Occipital lobe (tissue), 3 donors: ENCODE measurements at places on chromosomes 12 and 14.

DNA sequence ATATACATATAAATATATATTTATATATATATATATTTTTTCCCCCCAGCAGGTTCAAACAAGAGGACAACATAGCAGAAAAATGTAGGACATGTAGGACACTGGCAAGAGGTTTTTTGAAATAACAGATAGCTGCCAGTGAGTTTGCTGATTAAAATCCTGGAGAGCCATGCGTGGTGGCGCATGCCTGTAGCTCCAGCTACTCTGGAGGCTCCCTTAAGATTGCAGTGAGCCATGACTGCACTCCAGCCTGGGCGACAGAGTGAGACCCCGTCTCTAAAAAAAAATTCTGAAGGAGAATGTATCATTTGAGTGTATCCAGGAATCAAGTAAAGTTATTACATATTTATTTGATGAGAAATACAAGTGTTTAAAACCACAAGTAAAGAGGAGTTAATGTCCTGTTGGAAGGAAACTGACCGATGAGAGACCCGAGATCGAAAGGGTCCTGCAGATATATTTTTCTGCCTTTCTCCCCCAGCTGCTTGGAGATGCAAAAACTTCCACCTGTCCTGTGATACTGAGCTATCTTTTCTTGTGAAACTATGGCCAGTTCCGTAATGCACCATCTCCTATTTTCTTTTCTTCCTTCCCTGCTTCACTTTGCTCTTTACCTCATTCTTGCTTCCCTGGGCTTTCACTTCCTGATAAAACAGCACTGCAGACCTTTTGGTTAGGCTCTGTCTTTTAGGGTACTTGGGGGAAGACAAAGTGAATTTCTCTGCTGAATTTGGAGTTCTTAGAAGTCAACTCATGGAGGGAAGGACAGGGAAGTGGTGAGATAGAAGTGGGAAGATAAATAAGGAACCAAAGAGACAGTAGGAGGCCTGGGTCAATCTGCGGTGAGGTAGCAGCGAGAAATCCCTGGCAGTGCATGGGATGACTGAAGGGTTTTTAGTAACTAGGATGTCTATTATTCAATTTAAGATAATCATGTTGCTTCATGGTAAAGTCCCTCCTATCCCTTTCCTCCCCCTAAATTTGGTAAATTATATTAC is 41.2 kb upstream of the SLC2A13 start:
- DNase-seq: no peak

DNA sequence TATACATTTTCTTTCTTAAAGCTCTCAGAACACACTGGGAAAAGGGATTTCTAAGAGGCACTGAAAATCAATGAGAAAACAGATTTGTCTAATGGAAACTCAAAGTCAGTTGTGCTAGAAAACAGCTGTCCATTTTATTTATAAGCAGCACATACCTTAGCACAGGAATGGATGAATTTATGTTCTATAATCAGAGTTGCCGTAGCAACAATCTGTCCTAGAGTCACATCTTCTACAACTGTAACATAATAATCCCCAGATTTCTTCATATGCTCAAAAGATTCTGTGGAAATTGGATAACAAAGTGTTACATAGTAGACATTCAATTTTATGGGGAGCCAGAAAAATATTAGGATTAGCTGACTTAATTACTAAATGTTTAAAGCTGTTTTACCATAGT is 9.8 kb downstream of the GNPNAT1 start:
- DNase-seq: no peak

- no peak for DNase-seq
Observed at GRCh38 chr12:5718680-5719079, 226.4 kb downstream of the ANO2 start.

GRCh38 chr12:55974308-55974730 is 441 bp downstream of the RAB5B start:
- no peak for DNase-seq

- no peak for DNase-seq
Observed at GRCh38 chr12:12323591-12323990, 26.5 kb downstream of the MANSC1 start.

GRCh38 chr12:124303579-124304313 is 8.9 kb downstream of the RFLNA start:
- no peak for DNase-seq

DNA sequence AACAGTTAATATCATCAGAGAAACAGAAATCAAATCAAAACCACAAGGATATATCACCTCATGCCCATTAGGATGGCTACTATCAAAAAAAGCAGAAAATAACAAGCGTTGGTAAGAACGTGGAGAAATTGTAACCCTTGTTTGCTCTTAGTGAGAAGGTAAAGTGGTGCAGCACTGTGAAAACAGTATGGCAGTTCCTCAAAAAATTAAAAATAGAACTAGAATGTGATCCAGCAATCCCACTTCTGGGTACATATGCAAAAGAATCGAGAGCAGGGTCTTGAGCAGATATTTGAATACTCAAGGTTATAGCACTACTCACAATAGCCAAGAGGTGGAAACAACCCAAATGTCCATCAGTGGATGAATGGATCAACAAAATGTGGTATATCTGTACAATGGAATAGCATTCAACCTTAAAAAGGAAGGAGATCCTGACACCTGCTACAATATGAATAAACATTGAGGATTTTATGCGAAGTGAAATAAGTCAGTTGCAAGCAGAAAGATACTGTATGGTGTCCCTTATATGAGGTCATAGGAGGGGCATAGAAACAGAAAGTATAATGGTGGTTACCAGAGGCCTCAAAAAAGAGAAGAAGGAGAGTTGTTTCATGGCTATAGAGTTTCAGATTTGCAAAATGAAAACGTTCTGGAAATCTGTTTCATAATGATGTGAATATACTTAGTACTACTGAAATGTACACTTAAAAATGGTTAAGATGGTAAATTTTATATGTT is 131.0 kb upstream of the EEA1 start:
- no peak for DNase-seq

- no peak for DNase-seq
Observed at GRCh38 chr12:130458341-130458740, 120.7 kb downstream of the PIWIL1 start.

DNA sequence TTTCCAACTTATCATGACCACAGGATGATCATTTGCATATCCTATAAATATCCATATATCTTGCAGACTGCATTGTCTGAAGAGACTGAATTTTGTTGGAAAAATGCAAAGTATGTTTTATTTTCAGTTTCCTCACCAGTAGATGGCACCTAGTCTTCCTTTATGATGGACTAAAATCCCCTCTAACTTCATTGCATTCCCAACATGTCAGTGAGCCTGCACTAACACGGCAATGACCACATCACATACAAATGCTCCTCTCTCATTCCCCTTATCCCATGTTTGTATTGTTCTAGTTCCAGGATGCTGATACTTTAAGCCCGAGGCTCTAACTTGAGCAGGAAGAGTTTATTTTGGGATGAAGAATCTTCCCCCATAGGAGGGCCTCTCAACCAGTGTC is 24.7 kb upstream of the MYBPC1 start:
- DNase-seq: no peak

GRCh38 chr14:73773441-73774240 is 59.5 kb upstream of the PNMA1 start:
- no peak for DNase-seq

GRCh38 chr14:97713023-97713422 is 915.8 kb downstream of the VRK1 start:
- DNase-seq: no peak

DNA sequence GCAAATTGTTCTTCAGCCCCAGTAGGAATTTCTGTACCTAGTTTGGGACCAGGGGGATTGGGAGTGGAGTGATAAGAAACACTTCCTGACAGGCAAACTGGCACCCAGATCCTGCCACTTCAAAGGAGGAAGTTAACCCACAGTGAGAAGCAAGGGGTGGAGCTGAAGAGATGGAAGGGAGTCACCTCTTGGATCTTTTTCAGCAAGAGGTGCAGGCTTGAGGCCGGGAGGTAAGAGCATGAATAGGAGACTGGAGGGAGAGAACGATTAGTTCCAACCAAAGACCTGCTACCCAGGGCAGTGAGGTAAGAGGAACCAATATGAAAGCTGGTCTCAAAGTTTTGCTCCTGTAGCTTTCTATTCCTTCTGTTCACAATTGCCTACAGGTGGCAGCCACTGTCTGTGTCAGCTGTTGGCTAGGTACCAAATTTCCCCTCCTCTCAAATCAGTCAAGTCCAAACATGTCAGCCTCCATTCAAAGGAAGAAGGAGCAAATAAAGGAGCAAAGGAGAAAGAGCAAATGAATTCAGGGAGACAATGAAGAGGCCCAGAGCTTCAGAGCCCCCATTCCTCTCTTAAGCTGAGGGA is 14.9 kb upstream of the TAC3 start:
- no peak for DNase-seq

- DNase-seq: no peak
Observed at GRCh38 chr12:108753976-108754375, 22.7 kb upstream of the CORO1C start.

GRCh38 chr12:1763153-1763552 is 57.2 kb upstream of the LRTM2 start:
- no peak for DNase-seq

- DNase-seq: no peak
Observed at GRCh38 chr12:59010118-59010517, 89.8 kb upstream of the LRIG3 start.

DNA sequence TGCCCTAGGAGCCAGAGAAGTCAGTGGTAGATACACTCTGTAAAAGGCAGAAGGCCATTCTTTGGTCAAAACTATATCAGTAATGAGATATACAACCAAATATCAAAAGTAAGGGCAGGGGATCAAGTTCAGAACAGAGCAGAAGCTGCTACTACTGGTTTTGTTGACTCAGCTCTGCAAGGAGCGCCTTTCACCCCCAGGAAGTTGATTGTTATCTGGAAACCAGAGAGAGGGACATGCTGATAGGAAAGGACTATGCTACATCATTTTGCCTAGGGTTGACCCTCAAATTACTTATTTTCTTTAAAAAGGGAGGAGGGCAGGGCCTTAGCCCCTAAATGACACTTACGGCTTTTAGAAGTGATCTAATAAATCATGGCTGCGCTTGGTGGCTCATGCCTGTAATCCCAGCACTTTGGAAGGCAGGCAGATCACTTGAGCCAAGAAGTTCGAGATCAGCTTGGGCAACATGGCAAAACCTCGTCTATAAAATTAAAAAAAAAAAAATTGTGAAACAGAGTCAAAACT is 194.0 kb downstream of the KLHL28 start:
- DNase-seq: no peak

- no peak for DNase-seq
Observed at GRCh38 chr14:68937471-68938270, 41.4 kb downstream of the ACTN1 start.

DNA sequence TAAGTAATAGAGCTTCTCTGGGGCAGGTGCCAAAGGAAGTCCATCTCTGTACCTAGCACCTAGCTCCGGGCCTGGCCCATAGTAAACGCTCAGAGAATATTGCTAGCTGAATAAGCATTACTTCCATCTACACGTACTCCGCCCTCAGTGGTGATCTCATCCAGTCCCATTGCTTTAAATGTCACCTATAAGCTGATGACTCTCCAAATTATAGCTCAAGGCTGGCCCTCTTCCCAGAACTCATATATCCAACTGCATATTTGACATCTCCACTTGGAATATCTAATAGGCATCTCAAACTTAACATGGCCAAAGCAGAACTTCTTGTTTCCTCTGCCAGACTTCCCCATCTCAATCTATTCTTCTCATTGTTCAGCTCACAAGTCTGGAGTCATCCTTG is 6.9 kb upstream of the DYNLL1 start:
- DNase-seq: no peak

GRCh38 chr14:40248671-40249070 is 816.4 kb upstream of the FBXO33 start:
- no peak for DNase-seq

DNA sequence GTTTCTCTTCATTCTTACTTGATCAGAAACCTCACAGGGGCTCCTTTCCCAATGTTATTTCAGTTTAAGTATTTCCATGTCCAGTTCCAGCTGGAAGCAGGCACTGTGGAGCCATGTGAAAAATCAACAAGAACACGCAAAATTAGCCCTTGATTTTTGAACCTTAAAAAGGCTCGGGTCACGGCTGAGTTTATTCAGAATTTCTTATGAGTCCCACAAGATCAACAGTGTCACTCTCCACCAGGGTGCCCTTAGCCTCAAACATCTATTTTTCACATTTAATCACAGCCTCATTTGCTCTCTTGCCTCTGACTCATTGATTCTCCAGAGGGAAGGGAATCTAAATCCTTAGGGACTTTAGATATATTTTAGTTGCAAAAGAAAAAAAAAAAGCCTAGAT is 157.7 kb upstream of the AVPR1A start:
- no peak for DNase-seq

DNA sequence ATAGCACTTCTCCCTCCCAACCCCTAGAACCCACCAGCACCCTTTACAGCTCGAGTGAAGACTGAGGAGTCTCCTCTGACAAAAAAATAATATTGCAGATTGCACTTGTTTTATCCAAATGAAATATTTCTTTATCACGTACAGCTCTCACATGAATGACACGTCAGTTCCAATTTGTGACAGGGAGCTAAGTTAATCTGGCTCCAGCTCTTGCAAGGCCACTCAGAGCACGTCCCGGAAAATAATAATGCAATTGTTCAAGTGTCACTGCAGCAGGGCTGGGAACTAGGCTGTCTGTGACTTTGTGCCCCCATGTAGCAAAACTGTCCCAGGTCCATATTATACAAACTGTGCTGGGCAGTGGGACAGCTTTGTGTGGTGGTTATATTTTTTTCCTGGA is 539.6 kb downstream of the VRK1 start:
- no peak for DNase-seq

- no peak for DNase-seq
Observed at GRCh38 chr12:14460212-14460841, 94.8 kb downstream of the ATF7IP start.

GRCh38 chr14:21874946-21875345 is 201.3 kb upstream of the OR4E1 start:
- DNase-seq: no peak

GRCh38 chr14:72336311-72336980 is 404.2 kb downstream of the RGS6 start:
- DNase-seq: no peak

- DNase-seq: no peak
Observed at GRCh38 chr14:31051023-31051422, 24.8 kb upstream of the STRN3 start.

- DNase-seq: no peak
Observed at GRCh38 chr14:83541147-83541546, 1988.8 kb upstream of the FLRT2 start.

- DNase-seq: no peak
Observed at GRCh38 chr14:51660741-51661140, 9.0 kb downstream of the FRMD6 start.

GRCh38 chr12:117059156-117059555 is 40.1 kb downstream of the TESC start:
- DNase-seq: no peak

- no peak for DNase-seq
Observed at GRCh38 chr14:48546996-48547395, 871.6 kb upstream of the MDGA2 start.

GRCh38 chr12:47328831-47329545 is 249.2 kb upstream of the AMIGO2 start:
- DNase-seq: no peak

DNA sequence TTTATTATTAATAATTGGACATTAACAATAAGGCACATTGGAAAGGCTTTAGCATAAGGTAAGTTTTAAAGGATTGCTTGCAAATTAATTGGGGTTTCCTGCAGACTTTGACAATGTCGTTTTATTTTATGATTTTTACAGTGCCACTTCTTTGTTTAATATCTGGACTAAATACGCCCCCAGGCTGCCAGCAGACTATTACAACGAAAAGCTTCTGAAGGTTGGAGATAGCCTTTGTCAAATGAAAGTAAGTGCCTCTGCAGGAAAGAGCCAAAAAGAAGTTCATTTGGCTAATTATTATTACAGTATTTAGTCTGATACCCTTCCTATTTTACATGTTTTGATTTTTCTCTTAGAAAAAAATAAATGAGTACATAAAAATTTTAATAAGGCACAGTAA is 11.3 kb downstream of the CFAP54 start:
- no peak for DNase-seq

- DNase-seq: no peak
Observed at GRCh38 chr14:79809849-79810612, 401.3 kb downstream of the DIO2 start.
